Stimulated activated CD8-positive, alpha-beta memory T cell treated with anti-CD3 and anti-CD28 coated beads, Interleukin-7, amount 100 ng/mL, for 1 hour (primary cell): ENCODE measurements at places on chromosomes 4 and X.

DNA sequence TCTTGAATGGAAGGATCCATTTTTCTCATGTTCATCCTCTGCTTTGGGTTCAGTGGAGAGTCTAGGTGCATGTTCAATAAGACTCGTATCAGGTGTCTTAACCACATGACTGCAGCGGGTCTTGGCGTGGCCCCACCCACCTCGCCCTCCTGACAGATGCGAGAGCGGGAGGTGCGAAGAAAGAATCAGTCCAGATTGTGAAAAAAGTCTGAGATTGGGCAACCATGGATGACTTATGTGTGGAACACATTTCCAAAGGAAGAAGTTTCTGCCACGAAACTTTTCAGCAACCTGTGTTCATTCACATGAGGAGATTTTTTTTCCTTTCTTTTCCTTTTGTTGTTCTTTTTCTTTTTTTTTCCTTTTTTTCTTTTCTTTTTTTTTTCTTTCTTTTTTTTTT lies 66.8 kb downstream of the NSD2 start:
- DNase-seq, result no peak

GRCh38 chr4:150619042-150619441 lies 37.1 kb downstream of the MAB21L2 start:
- no peak for DNase-seq

- no peak for DNase-seq
Measured at GRCh38 chrX:153487590-153488071, 7.1 kb upstream of the BGN start.

DNA sequence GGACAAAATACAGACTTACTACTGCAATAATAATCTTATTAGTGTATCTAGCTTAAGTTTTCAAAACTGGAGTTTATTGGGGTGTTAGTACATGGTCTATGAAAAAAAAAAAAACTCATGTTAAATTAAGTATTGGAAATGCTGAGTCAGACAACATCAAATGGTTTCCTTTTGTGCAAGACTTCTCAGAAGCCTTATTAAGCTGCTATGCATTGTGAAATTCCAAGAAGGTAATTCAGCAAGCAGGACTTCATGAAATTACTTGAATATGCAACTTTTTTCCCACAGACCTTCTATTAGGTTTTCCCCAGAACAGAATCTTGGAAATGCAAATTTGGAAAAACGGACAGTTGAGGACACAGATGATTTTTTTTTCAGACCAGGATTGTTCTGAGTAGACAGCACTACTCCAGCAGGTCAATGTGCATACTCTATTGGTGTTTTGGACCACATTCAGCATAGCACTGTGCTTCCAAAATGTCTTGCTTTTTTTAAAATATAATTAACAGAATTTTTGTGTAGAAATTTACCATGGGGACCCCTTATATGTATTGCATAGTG lies 568.8 kb upstream of the TENM3 start:
- no peak for DNase-seq

DNA sequence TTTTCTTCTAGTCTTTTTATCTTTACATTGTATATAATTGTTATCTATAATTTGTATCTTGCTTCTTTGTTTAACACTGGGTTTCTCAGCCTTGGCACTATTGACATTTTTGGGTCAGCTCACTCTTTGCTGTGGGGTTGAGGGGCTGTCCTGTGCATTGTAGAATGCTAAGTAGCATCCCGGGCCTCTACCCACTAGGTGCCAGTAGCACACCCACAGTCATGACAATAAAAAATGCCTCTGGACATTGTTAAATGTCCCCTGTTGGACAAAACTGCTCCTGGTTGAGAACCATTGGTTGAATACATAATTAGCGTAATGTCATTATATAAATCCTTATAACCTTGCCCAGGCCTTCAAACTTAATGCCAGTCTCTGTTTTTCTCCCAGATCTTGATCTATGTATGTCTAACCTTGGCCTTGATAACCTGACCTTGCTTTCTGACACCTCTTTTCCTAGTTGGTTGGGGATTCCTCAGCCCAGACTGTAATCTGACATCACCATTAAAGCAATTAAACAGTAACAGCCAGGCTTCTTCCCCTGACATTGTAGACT lies 46.1 kb downstream of the DCX start:
- no peak for DNase-seq

DNA sequence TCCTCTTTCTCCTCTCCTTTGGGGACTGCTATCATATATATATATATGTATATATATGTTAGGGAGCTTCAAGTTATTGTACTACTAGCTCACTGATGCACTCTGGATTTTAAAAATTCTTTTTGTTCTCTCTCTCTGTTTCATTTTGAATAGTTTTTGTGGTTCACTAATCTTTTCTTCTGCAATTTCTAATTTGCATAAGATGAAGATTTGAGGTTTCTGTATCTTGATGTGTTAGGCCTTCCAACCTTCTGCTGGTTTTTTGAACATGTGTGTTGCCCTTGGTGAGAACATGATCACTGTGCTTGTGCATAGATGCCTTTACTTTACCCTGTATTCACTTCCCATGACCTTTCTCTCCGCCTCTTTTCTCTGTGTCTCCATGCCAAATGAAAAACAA lies 7.8 kb upstream of the ZNF718 start:
- DNase-seq, result no peak

DNA sequence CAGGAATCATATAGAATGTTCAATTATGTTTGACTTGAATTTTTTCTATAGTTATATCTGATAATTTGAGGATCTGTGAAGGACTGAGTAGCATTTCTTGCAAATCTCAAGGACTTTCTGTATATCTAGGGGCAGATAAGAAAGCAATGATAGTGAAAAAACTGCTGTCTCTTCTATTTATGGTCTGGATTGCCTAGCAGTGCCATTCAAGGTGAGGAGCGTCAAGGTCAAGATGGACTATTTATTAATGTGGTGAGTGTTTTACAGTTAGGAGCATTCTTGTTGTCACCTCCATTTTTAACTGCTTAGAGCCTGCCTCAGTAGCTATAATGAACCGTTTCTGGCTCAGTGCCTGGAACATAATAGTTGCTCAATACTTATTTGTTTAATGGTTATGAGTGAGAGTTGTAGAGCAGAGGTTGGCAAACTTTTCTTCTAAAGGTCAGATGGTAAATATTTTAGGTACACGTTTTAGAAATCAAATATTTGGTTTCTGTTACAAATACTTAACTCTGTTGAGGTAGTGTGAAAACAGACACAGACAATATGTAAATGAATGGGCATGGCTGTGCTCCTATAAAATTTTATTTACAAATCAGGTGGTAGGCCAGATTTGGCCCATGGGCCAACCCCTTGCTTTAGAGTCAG lies 523.2 kb upstream of the IGFBP7 start:
- DNase-seq, result no peak

DNA sequence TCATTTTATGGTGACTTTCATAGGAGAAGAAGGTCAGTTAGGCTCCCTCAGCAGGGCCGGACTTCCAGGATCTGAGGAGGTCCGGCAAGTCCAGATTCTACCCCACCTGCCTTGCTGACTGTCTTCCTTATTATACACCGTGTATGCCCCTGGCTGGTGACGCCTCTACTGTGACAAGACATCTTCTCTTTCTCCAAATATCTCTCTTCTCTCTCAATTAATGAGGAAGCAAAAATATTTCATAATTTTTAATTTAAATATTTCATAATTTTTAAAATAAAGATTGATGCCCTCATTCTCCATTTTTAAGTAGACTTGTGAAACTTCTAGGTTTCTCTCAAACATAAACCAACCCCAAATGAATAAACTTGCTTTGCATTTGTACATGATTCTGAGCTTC lies 202.5 kb downstream of the NSUN7 start:
- no peak for DNase-seq

DNA sequence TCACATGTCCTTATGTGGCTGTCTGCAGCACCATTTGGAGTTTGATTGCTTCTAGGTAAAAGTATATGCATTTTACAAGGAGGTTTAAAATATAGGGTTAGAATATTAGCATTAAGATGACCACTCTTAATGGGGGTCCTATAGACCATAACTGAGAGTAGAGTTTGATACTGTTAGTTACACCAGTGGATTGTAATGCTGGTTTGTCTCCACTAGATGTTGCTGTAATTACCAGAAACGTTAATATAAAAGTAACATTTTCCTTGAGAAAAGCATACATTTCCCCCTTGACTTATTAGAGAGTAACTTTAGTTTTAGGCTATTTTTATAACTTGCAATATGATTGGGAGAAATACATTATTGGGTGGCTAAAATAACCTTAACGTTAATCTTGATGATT lies 93.0 kb downstream of the ZXDA start:
- DNase-seq, result no peak

- no peak for DNase-seq
Measured at GRCh38 chr4:41870035-41870434, 65.2 kb upstream of the TMEM33 start.

- no peak for DNase-seq
Measured at GRCh38 chr4:152258804-152259708, 276.8 kb downstream of the FBXW7 start.
